ENCODE measurements at places on chromosomes 2 and 18.

DNA sequence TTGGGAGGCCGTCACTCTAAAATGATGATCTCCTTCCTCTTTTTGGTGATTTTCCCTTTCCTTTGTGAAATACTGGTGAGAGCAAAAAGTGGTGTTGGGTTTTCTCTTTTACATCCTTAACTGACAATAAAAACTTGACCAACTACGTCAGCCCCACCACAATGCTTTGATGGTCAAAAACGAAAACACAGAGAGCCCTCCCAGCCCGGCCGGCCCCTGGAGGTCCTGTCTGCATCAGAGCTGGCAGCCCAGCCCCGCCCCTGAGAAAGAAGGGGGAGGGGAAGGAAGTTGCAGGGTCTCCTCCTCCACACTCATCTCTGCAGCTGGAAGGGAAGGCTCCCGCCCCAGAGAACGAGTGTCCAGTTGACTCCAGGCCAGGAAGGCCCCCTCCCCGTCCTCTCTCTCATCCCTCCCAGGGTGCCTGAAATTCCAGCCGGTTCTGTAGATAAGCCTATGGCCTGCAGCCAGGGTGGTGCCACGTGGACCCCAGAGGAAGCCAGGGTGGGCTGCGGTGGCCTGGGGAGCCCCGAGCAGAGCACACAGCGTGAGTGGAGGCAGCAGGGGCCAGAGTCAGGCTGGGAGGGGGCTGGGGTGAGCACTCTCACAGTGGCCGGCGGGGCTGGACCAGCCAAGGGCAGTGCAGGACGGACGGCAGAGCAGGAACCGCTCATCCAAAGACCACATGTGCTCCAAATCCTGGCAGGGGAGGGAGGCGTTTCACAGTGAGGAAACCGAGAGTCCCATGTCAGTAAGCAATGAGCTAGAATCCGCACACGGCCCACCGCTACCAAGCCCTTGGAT is 19.8 kb downstream of the BIN1 start:
- no peak for DNase-seq

- no peak for DNase-seq
Observed at GRCh38 chr2:29583104-29583503, 338.3 kb downstream of the ALK start.

DNA sequence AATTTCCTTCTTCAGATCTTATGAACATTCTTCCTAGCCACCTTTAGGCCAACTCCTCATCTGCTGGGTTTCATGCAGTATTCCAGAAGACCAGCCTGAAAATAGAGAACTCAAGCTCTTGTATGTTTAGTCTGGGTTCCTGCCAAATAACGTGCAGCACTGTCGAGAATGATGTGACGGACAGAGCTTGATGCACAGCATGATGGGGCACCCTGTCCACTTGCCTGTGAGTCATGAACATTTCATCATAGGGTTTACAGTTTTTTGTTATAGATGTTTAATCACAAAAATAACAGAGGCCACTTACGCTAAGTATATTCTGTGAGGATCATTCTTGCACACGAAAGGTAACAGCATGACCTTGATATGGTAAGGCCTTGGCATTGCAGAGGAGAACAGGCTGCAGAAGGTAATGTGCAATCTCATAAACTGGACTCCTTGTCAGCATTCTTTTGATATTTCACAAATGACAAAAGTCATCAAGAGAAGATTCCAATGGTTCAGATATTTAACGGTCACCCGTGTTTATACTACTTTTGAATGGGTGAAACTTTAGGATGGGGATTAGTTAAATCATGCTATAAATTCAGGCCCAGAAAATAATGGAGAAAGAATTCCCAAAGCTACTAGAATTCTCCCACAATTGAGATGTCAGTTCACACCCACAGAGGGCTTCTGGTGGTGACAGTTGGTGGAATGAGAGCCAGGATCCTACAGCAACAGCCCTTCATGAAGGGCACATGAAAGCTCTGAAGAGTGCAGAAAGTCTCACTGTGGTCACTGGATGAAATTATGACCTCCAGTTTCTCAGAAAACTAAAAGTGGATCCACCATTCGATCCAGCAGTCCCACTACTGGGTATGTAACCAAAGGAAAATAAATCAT is 396.1 kb upstream of the RAB12 start:
- no peak for DNase-seq

DNA sequence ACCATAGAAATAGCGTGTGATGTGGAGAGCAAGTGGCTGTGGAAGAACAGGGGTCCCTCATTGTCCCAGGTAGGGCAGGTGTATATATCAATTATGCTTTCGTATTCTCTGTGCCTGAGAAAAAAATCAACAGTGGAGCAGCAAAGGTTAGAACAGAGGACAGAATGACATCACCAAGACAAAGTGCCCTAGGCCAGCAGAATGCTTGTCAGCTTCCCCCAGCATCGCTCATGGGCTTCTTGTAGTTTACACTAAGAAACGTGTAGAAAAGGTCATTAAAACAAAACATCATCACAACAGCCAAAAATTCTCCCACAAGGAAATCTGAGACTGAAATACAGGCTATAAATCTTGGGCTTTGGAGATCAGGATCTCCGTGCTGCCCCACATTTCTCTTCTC is 288.0 kb downstream of the TDRD15 start:
- no peak for DNase-seq
